B cell (primary cell): ENCODE measurements at places on chromosomes 11 and 22. TPM values are rescaled to one million over a fixed set of nuclear protein-coding genes. Genes with fewer than 3 reads are reported as not detected.

- DNase-seq = no peak
- peaks cover 41% of the 10 kb centered on the region for H3K4me1 ChIP-seq
- H3K36me3 ChIP-seq = no peaks in the 10 kb centered on the region
- no peak overlapping the region for H3K27ac ChIP-seq
- no peaks in the 10 kb centered on the region for H3K27me3 ChIP-seq
Observed at GRCh38 chr22:26612652-26613051, 5.2 kb downstream of the CRYBB1 start.

The TNNT3 gene
- polyA plus RNA-seq = 2.5 and 13.8 TPM in 2 replicates

DNA sequence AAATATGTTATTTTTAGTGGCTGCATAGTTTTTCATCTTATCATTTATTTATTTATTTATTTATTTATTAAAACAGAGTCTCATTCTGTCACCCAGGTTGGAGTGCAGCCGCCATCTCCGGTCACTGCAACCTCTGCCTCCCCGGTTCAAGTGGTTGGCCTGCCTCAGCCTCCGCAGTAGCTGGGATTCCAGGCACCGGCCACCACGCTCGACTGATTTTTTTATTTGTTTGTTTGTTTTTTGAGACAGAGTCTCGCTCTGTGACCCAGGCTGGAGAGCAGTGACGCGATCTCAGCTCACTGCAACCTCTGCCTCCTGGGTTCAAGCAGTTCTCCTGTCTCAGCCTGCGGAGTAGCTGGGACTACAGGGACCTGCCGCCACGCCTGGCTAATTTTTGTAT lies 262.9 kb upstream of the DDI1 start:
- H3K4me3 ChIP-seq = no peak overlapping the region
- no peaks in the 10 kb centered on the region for H3K27me3 ChIP-seq
- H3K36me3 ChIP-seq = no peaks in the 10 kb centered on the region
- no peaks in the 10 kb centered on the region for H3K4me1 ChIP-seq
- DNase-seq = no peak

- no peak overlapping the region for H3K27ac ChIP-seq
- no peaks in the 10 kb centered on the region for H3K4me1 ChIP-seq
- no peak for DNase-seq
- H3K27me3 ChIP-seq = no peaks in the 10 kb centered on the region
- no peak overlapping the region for H3K4me3 ChIP-seq
Observed at GRCh38 chr11:87437133-87437843, 399.6 kb downstream of the TMEM135 start.

The TMEM25 gene
- 19.2 and 21.4 TPM in 2 replicates for polyA plus RNA-seq

The SPDYC gene
- not detected in 2 replicates for polyA plus RNA-seq

The HBB gene
- 69.7 and 1,053 TPM in 2 replicates for polyA plus RNA-seq

DNA sequence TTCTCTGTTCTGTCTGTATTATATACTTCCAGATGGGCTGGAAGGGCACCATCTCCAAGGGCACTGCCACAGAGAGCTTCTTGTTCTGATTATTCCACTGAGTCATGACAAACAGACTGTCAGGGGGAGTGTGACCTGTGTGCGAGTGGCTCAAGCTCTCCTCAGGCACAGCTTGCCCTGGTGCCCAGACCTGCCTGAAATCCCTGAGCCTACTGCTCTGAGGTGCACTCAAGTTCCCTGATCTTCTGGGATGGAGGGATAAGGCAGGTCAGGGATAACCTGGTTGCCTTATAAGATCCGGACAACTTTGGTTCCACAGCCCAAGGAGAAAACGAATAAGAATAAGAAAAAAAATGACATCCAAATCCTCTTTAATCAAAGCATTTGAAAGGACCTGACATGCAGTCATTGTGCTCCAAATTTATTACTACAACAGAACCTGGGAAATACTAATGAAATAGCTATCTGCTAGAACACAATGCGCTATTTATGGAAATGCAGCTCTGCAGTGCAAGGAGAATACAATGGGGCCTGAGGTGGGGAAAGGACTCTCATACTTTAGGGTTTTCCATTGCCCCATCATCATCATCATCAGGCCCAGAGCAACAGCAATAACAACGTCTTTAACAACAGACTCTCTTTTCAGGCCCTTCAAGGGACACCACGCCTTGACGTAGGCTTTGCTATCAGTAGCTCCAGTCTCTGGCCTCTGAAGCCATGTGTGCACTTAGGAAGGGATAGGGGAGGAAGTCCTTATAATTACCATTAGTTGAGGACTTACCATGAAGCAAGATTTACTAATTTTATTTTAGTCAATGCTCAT lies 217.1 kb upstream of the KIRREL3 start:
- H3K27me3 ChIP-seq = no peaks in the 10 kb centered on the region
- DNase-seq = no peak
- H3K27ac ChIP-seq = no peak overlapping the region
- no peaks in the 10 kb centered on the region for H3K36me3 ChIP-seq
- no peak overlapping the region for H3K4me3 ChIP-seq
- no peaks in the 10 kb centered on the region for H3K4me1 ChIP-seq

- H3K4me3 ChIP-seq = no peak overlapping the region
- no peaks in the 10 kb centered on the region for H3K36me3 ChIP-seq
- no peaks in the 10 kb centered on the region for H3K4me1 ChIP-seq
- H3K27me3 ChIP-seq = no peaks in the 10 kb centered on the region
- H3K27ac ChIP-seq = no peak overlapping the region
- no peak for DNase-seq
Observed at GRCh38 chr11:68976095-68976494, 4.7 kb downstream of the MRGPRD start.

DNA sequence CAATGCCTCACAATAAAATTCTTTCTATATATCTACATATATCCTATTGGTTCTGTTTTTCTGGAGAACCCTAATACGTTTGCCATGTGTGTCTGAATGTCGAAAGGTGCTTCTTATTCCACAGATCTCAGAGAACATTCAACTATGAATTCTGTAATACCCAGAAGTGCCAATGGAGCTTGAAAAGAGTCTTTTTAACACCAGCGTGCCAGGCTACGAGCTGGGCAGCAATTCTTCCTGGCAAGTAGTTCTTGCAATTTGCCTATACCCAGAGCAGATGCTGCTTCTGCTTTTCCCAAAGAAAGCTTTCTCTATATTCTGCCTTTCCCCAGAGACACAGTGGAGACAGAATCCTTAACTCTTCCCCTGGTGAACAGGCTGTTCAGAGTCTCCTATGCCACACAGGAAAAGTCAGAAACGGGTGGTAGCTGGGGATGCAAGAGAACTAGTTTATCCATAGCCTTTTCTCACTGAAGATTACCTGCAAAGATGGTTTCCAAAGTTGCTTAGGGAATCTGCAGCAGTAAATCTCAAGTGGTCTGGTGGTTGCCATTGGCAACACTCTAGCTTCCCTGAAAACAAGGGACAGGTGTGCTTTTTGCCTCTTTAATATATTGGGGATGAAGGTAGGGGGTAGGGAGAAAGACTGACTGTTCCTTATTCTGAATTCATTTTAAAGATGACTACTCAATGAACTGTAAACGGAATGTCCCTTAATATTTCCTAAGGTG lies 16.8 kb upstream of the PAFAH1B2 start:
- H3K27me3 ChIP-seq = no peaks in the 10 kb centered on the region
- DNase-seq = no peak
- H3K4me1 ChIP-seq = no peaks in the 10 kb centered on the region

DNA sequence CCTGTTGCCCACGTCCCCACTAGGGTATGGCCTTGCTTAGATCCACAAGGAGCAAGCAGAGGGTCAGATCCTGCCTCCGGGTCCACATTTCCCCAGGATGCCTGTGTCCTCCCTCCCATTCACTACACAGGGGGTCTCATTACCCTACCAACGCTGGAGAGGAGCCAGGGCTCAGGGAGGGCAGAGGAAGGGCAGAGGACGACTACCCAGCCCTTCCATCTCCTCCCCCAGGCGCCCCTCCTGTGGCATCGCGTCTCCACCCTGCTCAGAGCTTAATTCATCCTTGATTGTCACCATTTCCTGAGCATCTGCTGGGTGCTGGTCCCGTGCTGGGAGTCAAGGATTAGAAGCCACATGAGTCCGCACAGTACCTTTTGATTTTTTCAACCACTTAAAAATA lies 5.0 kb downstream of the NFAM1 start:
- H3K4me3 ChIP-seq = no peak overlapping the region
- DNase-seq = no peak
- no peaks in the 10 kb centered on the region for H3K36me3 ChIP-seq
- H3K27me3 ChIP-seq = no peaks in the 10 kb centered on the region
- no peak overlapping the region for H3K27ac ChIP-seq

The KRTAP5-2 gene
- 0.36 TPM in 1 of 2 replicates, not detected in the other for polyA plus RNA-seq

The MMP12 gene
- polyA plus RNA-seq = not detected in 2 replicates
